GM18507 (cell line): ENCODE measurements at places on chromosomes 3 and 15.

DNA sequence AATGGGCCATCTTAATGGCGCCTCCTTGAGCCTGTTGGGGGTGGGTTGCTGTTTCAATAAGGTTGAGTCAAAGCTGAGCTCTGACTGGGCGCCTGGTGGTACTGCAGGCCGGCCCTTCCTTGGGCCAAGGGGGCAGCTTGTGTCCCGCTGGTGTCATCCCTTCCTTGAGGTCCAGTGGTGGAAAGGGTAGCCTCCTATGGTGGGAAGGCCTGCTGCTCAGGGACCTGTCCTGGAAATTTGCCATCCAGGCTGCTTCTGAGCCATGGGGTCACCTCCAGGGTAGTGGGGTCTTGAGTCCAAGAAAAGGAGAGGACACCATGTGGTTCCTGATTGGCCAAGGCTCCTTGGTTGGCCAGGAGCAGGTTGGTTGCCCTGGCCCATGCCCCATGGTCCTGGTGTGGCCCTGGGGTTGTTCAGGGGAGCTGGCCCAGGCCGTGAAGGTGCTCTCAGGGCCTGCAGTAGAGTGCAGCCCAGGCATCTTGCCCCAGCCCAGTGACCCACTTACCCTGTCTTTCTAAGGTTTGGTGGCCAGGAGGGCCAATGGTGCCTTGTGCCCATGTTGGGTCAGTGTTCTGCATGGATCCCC is 188.7 kb downstream of the UBE3A start:
- no peak for DNase-seq

DNA sequence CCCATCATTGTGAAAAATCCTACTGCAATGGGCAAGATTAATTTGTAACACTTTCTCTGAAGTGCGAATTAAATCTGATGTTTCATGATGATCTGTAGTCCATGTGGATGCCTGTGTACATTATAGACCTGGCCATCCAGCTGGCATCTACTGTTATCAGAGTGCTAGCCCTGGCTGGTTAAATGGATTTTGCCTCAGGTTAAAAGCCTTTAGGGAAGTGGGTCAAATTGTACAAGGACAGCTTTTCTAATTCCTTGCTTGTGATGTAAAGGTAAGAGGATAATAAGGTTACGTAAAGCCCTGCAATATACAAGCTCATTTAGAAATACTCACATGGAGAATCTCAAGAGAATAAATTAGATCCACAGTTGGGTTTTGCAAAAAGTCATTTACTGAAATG is 138.2 kb downstream of the EPHA3 start:
- DNase-seq = no peak

DNA sequence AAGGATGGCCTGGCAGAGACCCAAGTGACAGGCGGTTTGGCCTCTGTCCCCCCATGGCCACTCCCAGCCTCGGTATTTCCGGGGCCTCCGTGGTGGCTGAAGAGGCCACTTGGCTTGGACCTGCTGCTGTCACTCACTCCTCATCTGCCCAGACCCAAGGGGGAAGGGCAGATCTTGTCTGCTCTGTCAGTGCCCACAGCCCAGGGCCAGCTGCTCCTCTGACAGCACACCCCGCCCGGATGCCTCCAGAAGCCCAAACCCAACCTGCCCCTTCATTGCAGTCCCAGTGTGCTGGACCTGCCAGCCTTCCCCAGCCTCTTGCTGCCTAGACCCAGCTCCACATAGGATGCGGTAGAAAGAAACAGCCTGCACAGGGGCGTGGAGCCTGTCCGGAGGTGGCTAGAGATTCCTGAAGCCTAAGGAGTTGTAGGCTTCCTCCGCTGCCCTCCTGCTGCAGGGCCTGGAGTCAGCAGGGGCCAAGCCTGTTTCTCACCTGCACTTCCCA is 52.0 kb downstream of the MAGEF1 start:
- DNase-seq = no peak

DNA sequence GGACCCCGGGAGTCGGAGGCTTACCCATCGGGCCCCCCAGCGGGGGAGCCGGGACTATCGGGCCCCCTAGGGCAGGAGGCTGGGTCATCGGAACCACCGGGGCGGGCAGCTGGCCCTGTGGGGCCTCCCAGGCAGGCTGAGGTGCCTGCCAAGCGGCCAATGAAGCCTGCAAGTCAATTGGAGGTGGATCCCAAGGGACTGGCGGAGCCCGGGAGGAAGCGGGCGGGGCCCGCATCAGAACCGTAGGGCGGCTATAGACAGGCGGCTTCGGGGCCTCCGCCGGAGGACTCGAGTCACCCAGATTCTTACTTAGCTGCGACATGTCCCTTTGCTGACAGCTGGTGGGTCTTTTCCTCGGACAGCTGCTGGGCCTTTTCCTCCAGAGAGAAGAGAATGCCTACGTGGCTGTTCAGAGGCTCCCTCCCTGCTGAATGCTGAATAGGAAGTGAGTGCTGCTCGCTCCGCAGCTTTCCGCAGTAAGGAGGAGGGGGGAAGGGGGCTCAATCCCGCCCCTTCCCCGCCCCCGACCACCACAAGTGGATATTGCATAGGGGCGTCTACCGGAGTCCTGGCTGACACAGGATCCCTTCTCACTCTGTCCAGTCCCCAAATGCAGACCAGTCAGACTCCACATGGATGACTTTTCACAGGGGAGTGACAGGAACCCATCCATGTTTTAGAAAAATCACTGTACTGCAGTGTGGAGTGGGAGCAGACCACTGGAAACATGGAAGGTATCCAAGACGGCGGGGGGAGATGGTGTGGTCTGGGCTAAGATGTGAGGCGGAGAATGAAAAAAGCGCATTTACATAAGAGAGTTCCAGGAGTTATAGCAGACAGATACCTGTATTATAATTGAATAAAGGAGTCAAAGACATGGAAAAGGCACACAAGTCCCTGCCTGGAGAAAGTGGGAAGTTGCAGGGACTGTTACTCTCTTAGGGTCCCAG is at the start of gene MAGEL2:
TSS of gene MAGEL2 (minus strand) at position 447 of the 950 bp plus-strand sequence. CDS start at position 322, 125 bp downstream.
- DNase-seq = no peak

- no peak for DNase-seq
These were observed 1.7 kb upstream of the FAM3D start for GRCh38 chr3:58668247-58668646.

DNA sequence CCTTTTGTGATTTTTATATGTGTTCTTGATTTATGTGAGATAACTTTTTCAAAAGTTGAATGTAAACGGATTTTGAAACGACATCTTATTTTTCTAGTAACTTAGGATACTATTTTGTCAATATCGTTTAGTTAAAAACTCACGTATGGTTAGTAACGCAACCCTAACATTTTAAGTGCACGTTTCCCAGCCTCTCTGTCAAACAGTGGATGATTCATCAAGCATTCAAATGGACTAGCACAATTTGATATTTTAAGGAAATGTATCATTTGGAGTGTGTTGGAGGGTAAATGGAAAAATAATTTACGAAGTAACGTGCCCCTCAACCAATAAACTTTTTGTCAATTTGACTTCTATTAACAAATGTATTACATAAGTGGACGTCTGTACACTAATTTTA is 23.3 kb downstream of the RTP3 start:
- DNase-seq = no peak

- DNase-seq = no peak
These were observed 30.3 kb upstream of the RNF7 start for GRCh38 chr3:141707741-141708203.

GRCh38 chr3:186052096-186052840 is 56.6 kb downstream of the ETV5 start:
- no peak for DNase-seq
